Right cardiac atrium (tissue), 5 donors: ENCODE measurements at places on chromosomes 4 and X. TPM values are rescaled to one million over a fixed set of nuclear protein-coding genes. Genes with fewer than 3 reads are reported as not detected.

The SSX4 gene
- polyA plus RNA-seq: not detected

The FGD1 gene
- polyA plus RNA-seq: 5.0 TPM

The TXK gene
- 0.14 TPM for polyA plus RNA-seq

DNA sequence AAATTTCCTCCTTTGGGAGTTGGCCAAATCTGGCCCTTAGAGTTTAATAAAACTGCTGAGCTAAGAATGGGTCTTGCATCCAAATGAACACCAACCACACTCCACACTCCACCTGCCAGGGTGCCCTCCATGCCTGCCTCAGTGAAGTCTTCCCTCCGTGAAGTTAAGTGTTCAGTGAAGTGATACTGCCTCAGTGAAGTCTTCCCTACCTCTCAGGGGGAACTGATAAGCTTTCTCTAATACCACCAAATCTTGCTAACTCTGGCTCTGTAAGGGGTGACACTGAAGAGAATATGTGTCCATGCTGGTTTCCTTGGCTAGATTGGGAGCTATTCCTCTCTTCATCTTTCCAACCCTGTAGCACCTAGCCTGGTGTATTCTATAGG, 27.9 kb downstream of the MED28 start:
- no peak for DNase-seq

GRCh38 chr4:39616651-39617050, 22.0 kb downstream of the SMIM14 start:
- no peak for DNase-seq

GRCh38 chr4:25386926-25387325, 9.9 kb downstream of the ANAPC4 start:
- no peak for DNase-seq

DNA sequence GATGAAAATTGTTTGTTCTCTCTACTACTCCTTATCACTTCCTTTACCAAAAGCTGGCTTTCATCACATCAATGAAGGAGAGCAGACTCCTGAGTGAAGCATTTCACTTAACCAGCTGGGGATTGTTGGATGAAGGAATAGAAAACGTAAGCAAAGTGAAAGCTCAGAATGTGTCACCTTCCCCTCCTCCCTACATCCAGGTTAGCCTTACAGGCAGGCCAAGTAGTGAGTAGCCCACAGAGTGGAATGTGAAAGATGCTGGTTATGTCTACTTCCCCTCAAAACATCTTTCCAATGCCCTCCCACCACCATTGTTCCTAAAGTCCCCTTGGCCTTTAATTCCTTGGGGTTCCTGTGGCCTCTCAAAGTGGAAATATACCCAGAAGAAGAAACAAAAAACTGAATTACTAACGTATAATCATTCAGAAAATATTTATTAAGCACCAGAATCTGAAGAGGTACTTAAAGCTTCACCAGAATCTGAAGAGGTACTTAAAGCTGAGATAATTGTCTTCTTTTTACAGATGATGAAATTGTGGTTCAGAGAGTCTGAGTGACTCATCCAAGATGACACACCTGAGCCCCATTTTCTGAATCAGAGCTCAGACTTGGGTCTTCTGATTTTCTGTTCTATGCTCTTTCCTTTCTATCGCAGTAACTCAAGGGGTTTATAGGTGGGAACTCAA, 6.5 kb downstream of the P2RY4 start:
- DNase-seq: no peak

The NAA11 gene
- not detected for polyA plus RNA-seq

GRCh38 chr4:99144587-99144986, 490 bp upstream of the ADH4 start:
- no peak for DNase-seq

- no peak for DNase-seq
These were observed 91.2 kb downstream of the LRP2BP start for GRCh38 chr4:185304541-185304940.

DNA sequence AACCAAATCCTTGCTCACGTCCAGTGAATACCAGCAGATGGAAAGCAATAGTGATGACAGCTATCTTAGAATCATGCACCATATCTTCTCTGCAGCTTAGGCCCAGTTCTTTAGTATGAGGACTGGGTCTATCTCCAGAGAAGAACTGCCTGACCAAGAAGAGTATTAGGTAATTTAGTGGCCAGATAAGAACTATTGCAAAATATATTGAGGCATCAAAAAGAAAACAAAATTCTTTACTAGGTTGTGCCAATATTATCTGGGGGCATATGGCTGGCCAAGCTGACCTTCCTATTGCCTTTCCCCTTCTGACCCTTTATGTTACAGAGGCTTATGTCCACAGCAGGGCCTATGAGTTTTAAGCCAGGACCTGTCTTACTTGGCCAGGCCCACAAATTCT, 91.2 kb downstream of the RLIM start:
- no peak for DNase-seq

DNA sequence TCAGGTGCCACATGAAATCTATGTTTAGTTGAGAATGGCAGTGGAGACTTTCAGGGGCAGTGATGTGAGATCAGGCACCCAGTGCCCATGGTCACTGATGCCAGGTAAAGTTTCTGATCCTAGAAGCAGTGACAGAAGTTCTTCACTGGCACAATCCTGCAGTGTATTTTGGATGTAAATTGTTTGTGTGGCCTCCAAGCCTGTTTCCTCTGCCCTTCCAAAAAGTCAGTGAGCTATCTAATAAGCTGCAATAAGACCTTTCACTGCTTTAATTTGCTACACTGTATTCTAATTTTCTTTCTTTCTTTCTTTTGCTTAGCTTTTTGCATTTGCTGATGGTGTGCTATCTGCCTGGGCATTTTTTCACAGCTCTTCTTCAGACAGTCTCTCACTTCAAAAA, 1348.6 kb downstream of the ADGRL3 start:
- DNase-seq: no peak

The UGT2B7 gene
- not detected for polyA plus RNA-seq

DNA sequence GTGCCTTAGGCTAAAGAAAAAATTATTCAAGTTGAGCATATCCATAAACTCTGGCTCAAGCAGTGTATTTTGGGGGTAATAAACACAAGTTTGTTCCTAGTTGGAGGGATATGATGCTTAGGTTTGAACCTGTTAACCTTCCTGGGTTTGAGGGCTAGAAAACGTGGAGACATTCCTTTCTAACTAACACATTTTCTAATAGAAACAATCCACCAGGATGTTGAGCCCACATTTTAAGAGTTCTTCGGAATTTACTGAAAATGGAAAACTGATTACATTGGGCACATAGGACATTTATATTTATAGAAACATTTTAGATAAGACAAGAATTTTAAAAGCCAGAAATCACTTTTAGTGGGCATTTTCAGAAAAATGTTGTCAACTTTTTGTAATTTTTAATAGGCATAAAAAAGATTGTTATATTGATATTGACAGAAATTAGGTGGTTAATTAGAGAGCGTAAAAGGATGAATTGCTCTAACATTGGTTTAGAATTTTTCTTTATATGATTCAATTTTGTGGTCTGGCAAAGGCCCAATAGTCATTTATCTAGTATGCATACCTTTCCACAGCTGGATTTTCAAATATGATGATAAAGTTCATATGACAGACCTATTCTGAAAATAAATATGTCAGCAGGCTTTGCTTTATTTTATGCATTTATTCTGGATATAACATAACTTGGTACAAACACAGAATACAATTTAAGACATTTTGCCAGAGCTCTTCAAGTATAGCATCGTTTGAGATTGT, 49.2 kb downstream of the CEP44 start:
- DNase-seq: no peak

DNA sequence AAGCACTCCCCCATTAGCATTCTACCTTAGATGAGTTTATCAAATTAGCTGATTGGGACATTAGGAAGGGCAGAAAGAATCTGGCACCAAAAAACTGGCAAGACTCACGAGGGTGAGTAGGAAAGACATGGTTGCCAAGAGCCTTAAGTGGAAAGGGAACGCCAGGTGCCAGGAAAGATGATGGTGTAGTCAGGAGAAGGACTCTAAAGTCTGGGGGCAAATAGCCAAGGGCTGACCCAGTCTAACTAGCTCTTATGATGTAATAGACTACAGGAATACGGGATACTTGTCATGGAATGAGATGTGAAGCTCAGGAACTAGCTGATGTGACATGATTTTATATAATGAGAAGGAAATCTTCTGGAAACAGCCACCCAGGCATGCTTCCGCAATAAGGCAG, 94.8 kb downstream of the MBNL3 start:
- DNase-seq: no peak

DNA sequence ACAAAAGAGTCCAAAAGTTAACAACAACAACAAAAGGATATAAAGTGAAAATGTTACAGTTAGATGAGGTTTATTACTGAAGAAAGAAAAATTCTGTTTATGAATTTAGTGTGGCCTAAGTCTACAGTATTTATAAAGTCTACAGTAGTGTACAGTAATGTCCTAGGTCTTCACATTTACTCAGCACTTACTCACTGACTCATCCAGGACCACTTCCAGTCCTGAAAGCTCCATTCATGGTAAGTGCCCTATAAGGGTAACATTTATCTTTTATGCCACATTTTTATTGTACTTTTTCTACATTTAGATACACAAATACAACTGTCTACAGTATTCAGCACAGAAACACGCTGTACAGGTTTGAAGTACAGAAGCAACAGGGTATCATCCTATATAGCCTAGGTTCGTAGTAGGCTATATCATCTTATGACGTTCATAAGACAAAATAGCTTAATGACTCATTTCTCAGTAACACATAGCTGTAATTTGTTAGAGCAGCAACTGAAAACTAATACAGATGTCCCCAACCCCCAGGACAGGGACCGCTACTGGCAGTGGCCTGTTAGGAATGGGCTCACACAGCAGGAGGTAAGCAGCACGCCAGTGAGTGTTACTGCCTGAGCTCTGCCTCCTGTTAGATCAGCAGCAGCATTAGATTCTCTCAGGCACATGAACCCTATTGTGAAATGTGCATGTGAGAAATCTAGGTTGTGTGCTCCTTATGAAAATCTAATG, 61.3 kb downstream of the CENPC start:
- no peak for DNase-seq

GRCh38 chr4:126701756-126702155, 931.0 kb upstream of the INTU start:
- peak; percentile 60 for DNase-seq

- DNase-seq: no peak
These were observed 1179.7 kb upstream of the ADGRL3 start for GRCh38 chr4:60020389-60020788.

The FOXR2 gene
- polyA plus RNA-seq: not detected

The GSX2 gene
- not detected for polyA plus RNA-seq

- DNase-seq: peak; percentile 73
These were observed at the start of gene NDUFC1 for GRCh38 chr4:139301821-139302611. Gene NDUFC1, minus strand, starts transcription at chr4:139302477. Its CDS starts 6,679 bp downstream, at chr4:139295798.

DNA sequence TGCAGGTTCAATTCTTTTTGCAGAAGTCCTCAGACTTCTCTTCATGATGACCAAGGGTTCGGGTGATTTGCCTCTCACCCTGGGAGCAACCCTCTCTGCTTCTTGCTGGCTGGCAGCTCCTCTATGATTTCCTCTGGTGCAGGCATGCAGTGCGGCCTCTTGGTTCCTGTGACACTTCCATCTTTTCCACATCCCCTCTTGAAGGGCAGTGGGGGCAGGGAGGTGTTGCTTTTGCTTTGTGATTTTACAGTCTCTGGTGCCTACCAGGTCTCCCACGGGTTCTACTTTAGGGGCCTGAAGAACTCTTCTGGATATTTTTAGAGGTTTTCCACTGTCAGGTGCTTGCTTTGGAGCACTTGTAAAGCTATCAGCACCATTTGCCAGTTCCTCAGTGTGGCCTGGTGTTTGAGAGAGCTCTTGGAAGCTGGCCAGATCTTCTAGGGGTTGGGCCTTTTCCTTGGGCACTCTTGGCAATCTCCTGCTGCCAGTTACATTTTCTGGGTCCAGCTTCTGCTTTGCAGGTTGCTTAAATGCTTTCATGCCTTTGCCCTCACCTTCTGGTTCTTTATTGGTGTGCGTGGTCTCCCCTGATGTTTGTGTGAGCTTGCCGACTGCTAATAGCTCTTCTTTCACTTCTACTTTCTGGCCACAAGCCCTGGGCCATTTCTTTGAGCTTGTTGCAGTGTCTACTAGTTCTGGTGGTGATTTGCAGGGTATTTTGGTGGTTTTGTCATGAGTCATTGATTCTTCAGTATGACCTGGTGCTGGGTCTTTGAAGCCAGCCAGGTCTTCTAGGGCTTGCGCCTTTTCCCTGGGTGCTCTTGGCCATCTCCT, 11.5 kb upstream of the CHST7 start:
- no peak for DNase-seq

The CFAP299 gene
- not detected for polyA plus RNA-seq

DNA sequence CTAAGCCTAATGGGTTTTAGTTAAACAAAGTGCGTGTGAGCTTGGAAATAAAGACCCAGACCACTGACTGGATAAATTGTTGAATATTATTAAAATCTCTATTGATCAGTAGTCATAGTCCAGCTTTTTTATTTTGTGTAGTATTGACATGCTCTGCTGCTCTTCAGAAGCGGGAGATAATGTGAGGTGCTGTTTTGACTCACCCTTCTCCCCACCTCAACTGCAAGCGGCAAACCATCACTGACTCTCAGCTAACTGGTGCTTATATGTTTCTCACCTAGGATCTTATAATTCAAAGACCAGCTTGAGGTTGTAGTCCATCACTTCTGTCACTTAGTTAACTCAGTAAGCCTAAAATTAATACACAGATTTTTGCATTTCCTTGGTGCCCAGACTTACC, 72.2 kb downstream of the COMMD8 start:
- DNase-seq: no peak

The SLC34A2 gene
- not detected for polyA plus RNA-seq

- no peak for DNase-seq
These were observed 879.2 kb upstream of the INTU start for GRCh38 chr4:126753592-126753991.

DNA sequence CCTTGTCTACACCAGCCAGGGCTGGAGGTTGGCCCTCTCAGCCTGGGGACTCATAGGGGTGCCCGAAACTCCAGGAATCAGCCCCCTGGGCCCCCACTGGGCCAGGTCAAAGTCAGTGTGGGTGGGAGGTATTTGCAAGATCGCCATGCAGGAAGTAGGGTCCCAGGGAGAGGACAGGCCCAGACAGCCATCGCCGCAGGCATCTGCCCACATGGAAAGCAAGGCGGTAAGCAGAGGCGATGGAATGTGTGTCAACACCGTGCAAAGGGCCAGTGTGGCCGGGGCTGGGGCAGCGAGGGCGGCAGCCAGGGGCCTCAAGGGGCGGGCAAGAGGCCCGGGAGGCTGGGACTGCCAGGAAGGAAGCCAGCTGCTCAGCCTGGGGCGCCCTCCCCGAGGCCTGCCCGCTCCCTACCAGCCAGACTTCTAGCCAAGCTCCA, 19.3 kb upstream of the DUSP9 start:
- no peak for DNase-seq

DNA sequence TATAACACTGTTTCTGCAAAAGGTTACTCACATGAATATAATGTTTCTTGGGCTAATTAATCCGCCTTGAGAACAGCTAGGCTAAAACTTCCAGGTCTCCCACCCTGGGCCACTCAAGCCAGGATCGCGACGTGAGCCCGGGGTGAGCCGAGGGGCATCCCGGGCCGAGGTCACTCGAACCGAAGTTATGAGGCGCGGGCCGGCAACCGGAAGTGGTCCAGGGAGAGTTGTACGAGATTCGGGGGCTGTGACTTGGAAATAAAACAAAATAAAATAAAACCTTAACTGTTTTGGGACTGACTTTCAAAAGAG, 317 bp downstream of the CMC4 start:
- no peak for DNase-seq
